Activated CD8-positive, alpha-beta memory T cell treated with anti-CD3 and anti-CD28 coated beads for 1 hour (primary cell): ENCODE measurements at places on chromosomes 2 and 18.

DNA sequence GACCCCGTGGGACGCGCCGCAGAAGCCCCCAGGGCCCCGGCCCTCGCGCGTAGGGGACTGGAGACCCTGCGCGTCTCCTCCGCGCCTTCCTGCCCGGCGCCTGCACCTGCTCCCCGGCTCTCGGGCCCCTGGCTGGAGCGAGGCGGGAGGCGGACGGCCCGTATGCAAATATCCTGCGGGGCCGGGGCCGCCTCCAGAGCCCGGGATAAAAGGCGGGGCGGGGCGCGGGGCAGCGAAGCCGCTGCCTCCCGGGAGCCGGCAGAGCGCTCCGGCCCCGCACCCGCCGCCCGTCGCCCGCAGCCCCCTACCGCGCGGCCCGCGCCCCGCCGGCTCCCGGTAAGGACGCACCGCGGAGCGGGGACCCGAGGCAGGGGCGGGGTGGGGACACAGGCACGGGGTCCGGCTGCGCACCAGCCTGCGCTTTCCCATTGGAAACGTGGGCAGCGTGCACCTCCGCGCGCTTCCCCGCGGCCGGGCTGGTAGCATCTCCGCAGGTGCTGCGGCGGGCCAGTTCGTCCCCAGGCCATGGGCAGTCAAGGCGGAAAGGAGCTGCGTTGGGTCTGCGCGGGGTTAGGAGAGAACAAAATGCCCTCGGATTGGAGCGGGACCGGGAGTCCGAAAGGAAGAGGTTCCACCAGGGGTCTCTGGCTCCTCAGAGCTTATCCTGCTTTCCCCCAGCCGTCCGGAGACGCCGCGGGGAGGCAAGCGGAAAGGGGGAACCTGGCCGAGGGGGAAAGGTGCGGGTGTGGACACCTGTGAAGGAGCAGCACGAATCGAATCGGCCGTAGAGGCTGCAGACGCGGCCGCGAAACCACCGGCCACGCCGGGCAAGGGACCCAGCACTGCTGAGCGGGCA lies at the start of gene ATP6V1C2:
ATP6V1C2 (plus strand) TSS at position 235 of the 856 bp plus-strand sequence. CDS start 1,220 bp downstream, outside the sequence.
- no peak for DNase-seq

GRCh38 chr2:75146606-75147332 lies 52.6 kb downstream of the TACR1 start:
- no peak for DNase-seq

DNA sequence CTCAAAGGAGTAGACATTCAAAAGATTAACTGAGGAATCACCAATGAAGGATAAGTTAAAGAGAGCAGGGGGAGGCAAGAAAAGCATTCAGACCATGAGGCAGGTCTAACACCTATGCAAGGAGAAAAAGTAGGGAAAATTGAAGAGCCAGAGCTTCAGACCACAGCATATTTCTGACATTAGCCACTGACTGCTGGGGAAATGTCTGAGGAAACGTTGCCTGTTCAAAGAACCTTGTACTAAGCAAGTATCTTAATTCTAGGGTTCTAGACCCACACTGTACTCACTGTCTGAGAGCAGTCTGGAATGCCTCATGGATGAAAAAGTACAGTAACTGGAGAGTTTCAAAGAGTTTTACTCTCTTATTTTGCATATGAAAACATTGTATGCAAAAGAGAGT lies 39.5 kb upstream of the TFPI start:
- no peak for DNase-seq

DNA sequence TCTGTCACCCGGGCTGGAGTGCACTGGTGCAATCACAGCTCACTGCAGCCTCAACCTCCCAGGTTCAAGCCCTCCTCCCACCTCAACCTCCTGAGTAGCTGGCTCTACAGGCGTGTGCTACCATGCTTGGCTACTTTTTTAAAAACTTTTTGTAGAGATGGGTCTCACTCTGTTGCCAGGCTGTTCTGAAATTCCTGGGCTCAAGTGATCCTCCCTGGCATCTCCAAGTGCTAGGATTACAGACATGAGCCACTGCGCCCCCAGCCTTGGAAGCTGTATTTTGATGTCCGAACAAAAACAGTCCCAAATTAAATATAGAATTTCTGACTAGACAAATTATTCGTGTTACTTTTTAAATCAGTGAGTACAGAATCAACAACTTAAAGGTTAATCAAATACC lies 97.4 kb downstream of the ZNF516 start:
- no peak for DNase-seq

DNA sequence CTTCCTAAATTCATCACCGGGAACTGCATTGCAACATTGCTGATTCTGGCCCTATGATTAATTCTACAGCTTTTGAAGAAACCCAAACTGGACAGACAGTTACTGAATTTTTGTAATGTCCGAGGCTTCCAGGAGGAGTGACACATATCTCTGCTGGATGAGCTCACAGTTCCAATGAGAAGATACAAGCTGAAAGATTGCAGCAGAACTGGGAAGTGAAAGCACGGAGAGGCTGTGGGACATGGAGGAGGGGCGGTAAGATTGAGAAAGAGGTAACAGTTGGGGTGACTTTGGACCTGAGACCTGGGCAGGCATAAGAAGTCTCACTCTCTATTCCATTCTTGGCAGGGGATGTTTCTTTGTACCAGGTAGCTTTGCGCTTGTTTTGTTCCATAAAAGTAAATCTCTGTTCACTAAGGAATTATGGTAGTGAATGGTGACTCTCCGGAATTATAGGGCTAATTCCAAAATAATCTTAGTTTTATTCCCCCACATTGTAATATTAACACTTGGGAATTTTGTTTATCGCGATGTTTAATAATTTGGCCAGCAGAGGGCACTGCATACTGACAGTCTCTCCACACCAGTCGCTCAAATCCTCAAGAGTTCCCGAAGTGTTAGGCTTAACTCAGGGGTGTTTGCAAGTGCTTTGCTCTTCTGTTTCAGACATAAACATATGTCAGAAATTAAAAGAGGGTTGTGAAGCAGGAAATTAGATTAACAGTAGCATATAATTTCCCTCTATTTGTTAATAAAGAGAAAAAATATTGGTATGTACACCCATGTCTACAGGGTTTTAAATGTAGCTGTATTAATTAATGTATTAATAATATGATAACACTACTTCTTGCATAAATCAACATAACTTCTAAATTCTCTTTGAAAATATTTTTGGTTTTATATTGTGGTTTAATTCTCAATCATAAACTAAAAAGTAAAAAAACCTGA lies 201.4 kb downstream of the SOCS6 start:
- DNase-seq, result peak; percentile 11

- DNase-seq, result no peak
Measured at GRCh38 chr2:7020059-7020458, 102.8 kb downstream of the RNF144A start.

- DNase-seq, result no peak
Measured at GRCh38 chr2:116088236-116088635, 1645.8 kb downstream of the DPP10 start.

DNA sequence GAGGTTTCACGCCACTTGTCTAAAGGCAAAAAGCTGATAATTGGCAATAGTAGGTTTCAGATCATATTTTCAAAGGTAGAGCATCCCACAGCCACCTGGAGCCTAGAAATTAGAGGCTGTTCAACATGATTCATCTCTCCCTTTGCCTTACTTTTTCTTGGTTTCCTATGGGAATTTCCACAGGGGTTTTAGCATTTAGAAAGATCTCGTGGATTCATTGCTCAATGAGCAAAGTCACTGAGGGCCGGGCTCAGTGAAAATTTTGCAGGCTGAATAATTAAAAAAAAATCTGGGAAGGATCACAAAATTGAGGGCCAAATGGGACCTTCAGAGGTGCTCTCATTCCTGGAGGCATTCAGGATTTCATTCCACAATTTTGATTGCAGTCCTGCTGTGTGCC lies 137.1 kb downstream of the VAPA start:
- no peak for DNase-seq

DNA sequence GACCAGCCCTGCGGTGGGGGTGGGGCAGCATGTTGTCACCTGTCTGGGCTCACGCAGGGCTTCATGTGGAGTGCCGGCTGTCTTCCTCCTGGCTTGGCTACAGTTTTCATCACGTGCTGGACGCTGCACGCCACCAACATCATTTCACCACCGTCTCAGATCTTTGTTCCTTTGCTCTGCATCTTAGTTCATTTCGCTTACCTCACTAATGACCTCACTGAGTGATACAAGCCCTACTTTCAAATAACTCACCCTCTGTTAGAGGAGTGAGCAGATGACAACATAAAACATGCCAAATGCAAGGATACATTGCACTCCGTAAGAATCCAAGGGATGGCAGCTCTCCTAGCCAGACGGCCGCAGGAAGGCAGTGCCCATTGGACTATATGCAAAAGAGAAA lies 527.5 kb downstream of the GALR1 start:
- DNase-seq, result no peak

DNA sequence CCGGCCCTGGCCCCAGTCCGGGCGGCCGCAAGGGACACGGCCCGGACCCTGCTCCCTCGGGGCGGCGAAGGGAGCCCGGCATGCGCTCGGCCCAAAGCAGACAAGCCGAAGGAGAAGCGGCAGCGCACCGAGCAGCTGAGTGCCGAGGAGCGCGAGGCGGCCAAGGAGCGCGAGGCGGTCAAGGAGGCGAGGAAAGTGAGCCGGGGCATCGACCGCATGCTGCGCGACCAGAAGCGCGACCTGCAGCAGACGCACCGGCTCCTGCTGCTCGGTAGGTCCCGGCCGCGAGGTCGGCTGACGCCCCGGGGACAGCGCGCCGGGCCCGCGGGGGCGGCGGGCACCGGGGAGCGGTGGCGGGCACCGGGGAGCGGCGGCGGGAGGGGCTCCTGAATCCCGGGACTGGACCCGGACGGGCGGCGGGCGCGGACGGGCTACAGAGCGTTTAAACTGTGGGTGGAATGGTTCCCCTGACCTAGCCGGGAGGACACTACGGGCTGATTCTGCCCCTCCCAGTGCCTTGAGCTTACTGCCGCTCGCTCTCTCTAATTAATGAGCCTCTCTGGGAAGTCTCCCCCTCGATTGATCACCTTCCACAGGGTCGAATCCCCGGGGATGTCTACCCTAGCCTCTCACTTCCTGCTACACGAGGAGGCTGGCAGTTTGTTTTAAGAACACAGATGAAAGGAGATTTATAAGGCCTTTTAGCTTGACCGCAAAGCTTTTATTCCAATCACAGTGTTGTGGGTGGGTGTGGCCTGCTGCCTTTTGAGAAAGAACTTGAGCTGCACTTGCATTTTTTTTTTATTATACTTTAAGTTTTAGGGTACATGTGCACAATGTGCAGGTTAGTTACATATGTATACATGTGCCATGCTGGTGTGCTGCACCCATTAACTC lies 853 bp downstream of the GNAL start:
- no peak for DNase-seq

GRCh38 chr2:219575566-219576504 lies 3.7 kb downstream of the INHA start:
- no peak for DNase-seq

- no peak for DNase-seq
Measured at GRCh38 chr2:45745231-45745630, 93.8 kb downstream of the PRKCE start.

DNA sequence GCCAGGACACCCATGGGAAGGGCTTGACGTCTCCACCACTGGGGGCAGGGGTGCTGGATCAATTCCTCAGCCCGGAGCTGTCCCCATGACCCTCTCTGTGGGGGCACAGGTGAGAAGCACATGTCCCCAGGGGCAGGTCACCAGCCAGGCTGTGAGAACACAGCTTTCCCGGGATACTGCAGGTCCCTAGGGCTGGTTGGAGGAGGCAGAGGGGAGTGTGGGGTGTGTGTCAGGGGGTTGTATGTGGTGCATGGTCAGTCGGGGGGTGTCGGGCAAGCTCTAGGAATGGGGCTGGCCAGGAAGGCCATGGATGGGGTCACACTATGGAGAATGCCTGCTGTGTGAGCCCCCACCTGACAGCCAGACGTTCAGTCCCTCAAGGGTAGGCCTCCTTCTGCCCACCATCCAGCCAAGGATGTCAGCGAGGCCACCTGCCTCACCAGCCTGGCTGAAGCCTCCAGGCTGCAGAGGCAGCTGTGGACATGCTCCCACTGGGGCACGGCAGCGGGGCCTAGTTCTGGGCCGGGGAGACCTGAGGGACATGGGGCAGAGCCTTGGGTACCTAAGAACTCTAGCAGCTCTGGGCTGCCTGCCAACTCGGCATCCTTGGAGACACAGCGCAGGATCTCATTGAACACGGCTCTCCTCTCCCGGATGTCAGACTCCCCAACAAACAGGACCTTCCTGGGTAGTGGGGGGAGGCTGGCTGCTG lies 10.3 kb downstream of the HS1BP3 start:
- no peak for DNase-seq
